ENCODE measurements at places on chromosomes 1 and 21. TPM values are rescaled to one million over a fixed set of nuclear protein-coding genes. Genes with fewer than 3 reads are reported as not detected.

- no peak for DNase-seq
These were observed 83.4 kb downstream of the PDE9A start for GRCh38 chr21:42736646-42737350.

GRCh38 chr1:183991348-183991747 lies 46.2 kb downstream of the COLGALT2 start:
- DNase-seq: no peak

- no peak for DNase-seq
These were observed 10.5 kb upstream of the ARF1 start for GRCh38 chr1:228071839-228072657.

GRCh38 chr1:161737625-161738024 lies 12.0 kb upstream of the DUSP12 start:
- DNase-seq: no peak

GRCh38 chr21:17793246-17794123 lies 25.7 kb downstream of the C21orf91 start:
- DNase-seq: no peak

DNA sequence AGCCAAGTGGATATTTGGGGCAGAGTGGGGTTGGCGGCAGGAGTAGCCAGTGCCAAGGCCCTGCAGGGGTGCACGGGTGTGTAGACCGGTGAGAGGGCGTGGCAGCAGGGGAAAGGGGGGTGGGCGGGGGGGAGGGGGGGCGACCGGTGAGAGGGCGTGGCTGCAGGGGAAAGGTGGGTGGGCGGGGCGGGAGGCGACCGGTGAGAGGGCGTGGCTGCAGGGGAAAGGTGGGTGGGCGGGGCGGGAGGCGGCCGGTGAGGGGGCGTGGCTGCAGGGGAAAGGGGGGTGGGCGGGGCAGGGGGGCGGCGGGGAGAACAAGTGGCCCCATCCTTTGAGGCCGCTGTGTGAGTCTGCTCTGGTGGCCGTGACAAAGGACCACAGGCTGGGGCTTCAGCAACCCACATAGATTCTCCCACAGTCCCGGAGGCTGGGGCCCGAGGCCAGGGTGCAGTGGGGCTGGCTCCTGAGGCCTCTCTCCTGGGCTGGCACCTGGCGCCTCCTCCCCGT lies 25.8 kb downstream of the RRP1 start:
- DNase-seq: no peak

DNA sequence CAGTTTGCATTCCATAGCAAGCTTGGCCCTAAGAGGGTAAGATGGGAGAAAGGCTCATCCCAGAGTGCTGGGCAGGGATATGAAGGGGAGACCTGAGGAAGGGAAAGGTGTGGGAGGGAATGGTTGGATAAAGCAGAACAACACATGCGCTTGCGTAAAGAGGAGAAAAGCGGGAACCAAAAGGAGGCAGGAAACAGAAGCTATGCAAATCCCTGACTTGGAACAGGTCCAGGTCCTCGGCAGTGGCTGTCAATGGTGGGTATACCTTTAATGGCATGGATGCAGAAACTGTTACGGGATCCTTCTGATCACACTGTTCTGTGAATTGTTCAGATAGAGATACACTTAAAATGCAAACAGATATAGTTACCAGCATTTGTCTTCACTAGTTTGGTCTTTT lies 455.6 kb downstream of the SIPA1L2 start:
- DNase-seq: no peak

- DNase-seq: no peak
These were observed 568.2 kb upstream of the ZP4 start for GRCh38 chr1:238458899-238459298.

DNA sequence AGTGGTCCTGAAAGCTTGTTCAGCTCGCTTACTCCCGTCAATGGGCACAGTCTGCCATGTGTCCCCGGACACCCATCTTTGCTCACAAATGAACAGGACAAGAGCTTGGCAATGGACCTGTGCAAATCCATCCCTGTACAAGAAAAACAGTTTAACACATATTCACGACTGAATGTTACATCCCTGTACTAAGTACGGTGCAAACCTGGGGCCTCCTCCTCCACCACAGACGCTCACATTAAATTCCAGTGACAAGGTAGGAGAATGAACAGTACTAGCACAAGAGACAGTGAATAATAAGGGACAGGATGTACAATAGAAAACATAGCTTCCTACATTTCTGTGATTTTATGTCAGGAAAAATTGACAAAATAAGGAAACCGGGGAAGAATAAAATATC lies 187.7 kb downstream of the ASTN1 start:
- no peak for DNase-seq

GRCh38 chr1:30984991-30985503 lies 76.5 kb upstream of the SDC3 start:
- DNase-seq: no peak

DNA sequence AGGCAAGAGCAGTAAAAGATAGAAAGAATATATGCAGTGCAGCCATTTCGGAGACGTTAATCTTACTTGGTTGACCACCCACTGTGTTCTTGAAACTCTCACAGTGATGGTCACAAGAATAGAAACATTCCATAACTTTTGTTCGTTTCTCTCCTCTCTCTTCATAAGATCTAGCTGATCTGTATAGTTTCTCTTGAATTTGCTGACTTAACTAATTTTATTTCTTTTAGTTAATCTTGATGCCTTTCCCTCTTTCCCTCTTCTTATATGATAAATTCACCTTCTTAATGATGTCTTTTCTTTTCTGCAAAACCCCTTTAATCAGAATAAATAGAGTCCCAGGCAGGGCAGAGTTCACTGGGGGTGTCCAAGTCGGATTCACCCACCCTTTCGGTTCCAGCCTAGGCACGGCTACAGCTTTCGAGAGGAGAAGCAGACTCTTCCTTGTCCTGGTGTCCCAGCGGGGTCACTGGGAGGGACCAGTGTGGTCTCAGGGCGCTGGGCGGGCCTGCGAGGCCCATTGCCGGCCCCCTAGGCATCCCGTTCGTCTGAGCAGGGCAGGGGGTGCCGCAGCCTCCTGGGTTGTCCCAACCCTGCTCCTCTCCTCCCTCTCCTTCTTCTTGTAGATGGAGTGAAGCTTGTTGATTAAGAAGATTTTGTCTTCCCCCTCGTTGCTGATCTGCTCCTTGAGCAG lies 39.8 kb downstream of the ZNF691 start:
- no peak for DNase-seq

GRCh38 chr1:178645808-178646200 lies 79.2 kb upstream of the RALGPS2 start:
- DNase-seq: no peak

GRCh38 chr1:32028746-32029145 lies 15.1 kb downstream of the KHDRBS1 start:
- no peak for DNase-seq

- no peak for DNase-seq
These were observed 183.5 kb downstream of the TPR start for GRCh38 chr1:186191511-186191910.

DNA sequence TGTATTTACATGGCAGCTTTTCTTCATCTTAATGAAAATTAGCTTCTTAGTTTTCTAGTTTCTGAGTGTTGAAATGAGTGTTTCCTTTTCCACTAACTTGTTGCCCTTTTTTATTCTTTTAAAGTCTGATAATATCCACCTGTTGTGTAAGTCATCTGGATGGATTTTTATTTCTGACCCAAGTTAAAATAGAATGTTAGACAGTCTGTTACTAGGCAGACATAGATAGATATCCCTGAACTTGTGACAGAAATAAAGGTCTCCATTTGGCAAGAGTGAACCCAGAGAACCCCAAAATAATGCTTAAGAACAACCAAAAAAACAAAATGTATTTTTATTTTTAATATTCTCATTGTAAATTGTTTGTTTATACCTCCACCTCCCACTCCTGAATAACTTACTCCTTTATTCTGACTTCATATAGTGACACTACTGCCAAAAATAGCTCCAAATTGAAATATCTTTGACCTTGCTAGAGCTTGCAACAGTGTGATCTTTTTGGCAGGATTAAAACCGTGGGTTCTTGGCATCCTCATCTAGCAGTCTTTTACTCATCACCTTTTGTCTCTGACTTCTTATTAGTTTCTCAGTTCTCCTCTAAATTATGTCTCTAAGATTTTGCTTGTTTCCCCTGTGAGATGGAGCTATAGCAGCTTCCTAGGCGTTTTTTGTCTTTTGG lies 26.9 kb upstream of the SH3D21 start:
- no peak for DNase-seq

The TNFRSF8 gene
- total RNA-seq: 1.6 TPM

The GOLT1A gene
- 4.6 TPM for total RNA-seq

The COL6A2 gene
- 1,266 TPM for total RNA-seq

The CD1B gene
- total RNA-seq: not detected

The BSND gene
- total RNA-seq: 0.15 TPM

The ATP5PB gene
- 159 TPM for total RNA-seq

The FAM131C gene
- not detected for total RNA-seq

The FCRLB gene
- 1.1 TPM for total RNA-seq

The REG4 gene
- not detected for total RNA-seq
